Fibroblast of skin of right quadriceps (primary cell): ENCODE measurements at places on chromosomes 3 and 15.

DNA sequence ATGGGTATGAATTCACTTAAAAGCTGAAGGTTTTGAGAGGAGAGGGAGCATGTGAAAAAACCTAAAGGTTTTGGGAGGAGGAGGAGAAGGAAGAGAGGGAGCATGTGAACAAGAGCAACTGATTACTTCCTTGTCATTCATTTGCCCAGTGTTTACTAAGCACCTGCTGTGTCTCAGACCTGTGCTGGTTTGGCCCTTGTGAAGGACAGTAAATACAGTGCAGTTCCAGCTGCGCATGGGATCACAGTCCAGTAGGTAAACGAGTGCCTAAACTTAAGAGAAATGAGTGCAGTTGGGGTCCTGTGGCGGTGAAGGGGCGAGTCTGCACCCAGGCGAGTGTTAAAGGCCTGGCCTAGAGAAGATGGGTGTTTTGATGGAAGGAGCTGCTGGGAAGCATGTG is 38.6 kb downstream of the IGF1R start:
- DNase-seq, result no peak

- peak; percentile 6 for DNase-seq
Observed at GRCh38 chr15:94584833-94585244, 353.5 kb downstream of the MCTP2 start.

- DNase-seq, result no peak
Observed at GRCh38 chr15:72175186-72176044, 22.2 kb downstream of the GRAMD2A start.

DNA sequence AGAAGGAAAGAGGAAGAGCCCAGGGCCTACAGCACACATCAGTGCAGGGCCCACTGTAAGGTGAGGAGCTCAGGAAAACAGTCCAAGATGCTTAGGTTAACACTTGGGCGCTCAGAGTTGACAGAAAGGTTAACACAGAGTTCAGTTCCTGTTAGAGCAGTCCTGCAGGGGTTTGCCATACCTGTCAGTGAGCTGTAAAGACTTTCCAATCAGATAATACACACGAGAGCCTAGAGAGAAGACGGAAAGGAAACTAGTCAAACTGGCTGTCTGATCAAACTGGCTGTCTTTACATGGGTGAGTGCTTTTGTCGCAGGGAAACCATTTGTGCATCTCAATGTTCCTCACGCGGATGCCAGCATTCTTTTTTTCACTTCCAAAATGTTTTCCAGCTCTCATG is 61.4 kb upstream of the ARHGEF26 start:
- no peak for DNase-seq

- DNase-seq, result no peak
Observed at GRCh38 chr3:169008776-169009358, 654.6 kb downstream of the MECOM start.

- no peak for DNase-seq
Observed at GRCh38 chr3:139173372-139174108, 128.8 kb upstream of the PRR23C start.

- peak; percentile 59 for DNase-seq
Observed at GRCh38 chr3:20546636-20547035, 360.6 kb upstream of the SGO1 start.

GRCh38 chr3:11282250-11283138 is 10.3 kb downstream of the ATG7 start:
- DNase-seq, result peak; percentile 46

DNA sequence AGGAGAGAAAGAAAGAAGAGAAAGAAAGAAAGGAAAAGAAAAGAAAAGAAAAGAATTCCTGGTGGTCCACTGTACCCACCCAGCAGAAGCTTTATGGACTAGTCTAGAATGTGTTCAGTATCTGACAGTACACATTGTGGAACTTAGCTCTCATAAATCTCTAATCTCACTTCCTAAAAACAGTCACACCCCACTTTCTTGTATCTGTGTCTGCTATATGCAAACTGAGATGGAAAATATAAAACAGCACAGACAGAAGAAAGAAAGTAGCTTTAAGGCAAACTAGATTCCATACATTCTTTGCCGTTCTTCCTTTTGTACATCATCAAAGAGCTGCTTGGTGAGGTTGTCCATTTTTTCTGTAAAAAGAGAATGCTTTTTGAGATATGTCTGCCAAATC is 41.1 kb upstream of the GNB5 start:
- DNase-seq, result no peak

DNA sequence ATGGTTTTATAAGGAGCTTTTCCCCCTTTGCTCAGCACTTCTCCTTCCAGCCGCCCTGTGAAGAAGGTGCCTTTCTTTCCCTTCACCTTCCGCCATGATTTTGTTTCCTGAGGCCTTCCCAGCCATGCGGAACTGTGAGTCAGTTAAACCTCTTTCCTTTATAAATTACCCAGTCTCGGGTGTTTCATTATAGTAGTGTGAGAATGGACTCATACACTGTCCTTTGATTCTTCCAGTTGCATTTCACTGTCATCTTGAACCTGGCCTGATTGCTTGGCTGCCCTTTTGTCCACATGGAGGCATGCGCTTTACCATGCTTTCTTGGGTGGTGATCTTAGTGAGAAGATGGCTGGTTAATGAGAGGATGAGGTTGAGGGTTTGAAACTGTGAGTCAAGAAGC is 23.2 kb downstream of the USP13 start:
- no peak for DNase-seq

GRCh38 chr3:171831936-171832335 is 11.2 kb upstream of the TMEM212 start:
- peak; percentile 72 for DNase-seq

DNA sequence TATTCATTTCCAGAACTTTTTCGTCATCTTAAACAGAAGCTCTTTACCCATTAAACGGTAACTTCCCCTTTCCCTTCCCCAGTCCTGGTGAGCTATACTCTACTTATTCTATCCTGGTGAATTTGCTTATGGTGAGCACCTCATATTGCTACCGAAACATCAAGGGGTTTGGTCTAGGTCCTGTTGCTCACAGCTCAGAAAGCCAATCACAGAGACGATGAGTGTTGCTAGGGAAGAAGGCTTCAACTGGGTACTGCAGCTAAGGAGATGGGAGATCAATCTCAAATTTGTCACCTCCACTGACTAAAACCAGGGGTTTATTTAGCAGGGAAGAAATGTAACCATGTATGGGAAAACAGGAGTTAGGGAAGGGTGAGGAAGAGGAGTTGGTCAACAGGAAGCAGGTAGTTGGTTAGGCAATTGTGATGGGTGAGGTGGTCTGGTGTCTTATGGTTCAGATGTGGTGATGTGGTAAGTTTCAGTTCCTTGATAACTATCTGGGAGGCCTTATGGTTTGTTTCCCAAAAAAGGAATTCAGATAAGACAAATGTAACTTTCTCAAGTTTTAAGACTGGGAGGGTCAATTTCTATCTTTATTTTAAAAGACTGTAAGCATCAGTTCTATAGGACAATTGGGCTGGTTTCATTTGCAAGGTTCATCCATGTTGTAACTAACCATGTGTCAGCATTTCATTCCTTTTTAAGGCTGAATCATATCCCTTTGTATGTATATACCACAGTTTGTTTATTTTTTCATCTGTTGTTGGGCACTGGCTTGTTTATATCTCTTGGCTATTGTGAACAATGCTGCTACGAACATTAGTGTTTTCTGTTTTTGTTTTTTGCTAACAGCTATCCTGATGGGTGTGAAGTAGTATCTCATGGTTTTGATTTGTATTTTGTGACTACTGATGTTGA is 24.3 kb downstream of the ARHGAP11B start:
- DNase-seq, result no peak

DNA sequence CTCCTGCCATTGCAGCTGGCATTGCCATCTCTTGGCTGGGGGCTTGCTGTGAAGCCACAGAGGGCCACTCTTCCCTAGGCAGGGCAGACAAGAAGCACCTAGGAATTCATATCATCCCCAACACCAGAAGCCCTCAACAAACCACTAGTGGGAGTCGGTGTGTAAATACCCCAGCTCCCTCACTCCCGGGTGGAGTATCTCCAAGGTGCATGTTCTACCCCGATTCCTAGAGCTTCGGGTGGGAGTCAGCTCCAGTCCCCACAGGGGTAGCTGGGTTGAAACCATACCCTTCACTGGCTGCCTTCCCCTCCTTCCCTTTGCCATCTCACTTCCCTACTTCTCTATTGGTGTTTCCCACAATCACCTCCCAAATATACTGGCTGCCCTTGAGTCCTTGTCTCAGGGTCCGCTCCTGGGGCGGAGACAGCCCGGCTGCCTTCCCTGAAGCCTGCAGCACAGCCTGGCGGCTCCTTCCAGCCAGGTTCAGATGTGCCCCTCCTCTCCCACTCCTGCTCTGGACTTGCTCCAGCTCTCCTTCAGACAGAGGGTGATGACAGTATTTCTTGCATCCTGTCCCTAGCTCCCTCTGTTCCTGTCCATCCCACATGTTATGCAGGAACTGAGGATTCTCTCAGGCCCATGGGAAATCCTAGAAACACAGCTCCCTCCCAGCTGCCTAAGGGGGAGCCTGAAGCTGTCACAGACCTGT is 33.3 kb downstream of the FAM3D start:
- peak; percentile 14 for DNase-seq

GRCh38 chr15:100721758-100722550 is 119.6 kb downstream of the ASB7 start:
- DNase-seq, result peak; percentile 98

GRCh38 chr15:66287461-66288057 is 5.8 kb upstream of the DIS3L start:
- peak; percentile 38 for DNase-seq

GRCh38 chr3:85037203-85037602 is 78.4 kb downstream of the CADM2 start:
- no peak for DNase-seq

DNA sequence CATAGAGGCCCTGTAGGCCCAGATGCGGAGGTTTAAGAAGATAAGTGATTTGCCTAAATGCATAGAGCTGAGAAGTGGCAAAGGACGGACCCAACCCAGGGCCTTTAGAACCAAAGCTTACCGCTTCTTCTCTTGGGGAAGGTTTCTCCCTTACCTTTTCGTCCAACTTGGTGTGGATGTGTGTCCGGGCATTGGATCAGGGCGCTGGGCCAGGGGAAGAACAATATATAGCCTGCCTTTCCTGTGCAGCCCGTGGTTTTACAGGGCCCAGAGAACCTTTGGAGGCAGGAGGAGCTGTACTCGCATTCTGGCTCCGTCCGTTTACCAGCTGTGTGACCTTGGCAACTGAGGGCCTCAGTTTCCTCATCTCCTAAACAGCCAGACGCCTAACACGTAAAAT is 686 bp upstream of the P3H2 start:
- DNase-seq, result no peak

DNA sequence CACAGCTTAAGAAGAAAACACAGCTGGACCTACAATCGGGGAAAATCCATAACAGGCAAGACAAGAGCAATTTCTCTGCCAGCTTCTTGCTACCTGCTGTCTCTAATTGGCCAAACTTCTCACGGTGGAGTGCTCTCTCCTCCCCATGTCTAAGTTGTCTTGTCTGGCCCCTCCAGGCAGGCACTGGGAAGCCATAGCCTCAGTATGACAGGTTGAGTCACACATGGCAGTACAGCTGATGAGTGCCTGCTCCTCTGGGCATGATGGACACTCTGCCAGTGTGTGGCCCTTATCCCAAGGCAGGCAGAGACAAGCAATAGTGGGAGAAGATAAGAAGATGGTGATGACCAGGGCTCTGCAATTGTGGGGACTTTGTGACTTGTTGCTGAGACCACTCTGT is 551.8 kb downstream of the DIPK2A start:
- DNase-seq, result no peak

GRCh38 chr3:53531749-53532148 is 37.3 kb downstream of the CACNA1D start:
- no peak for DNase-seq

- no peak for DNase-seq
Observed at GRCh38 chr3:138443091-138443490, 8.7 kb downstream of the ESYT3 start.

- DNase-seq, result no peak
Observed at GRCh38 chr15:78695854-78696253, 54.8 kb upstream of the CHRNB4 start.

GRCh38 chr15:88949734-88950400 is 36.7 kb upstream of the MFGE8 start:
- no peak for DNase-seq

DNA sequence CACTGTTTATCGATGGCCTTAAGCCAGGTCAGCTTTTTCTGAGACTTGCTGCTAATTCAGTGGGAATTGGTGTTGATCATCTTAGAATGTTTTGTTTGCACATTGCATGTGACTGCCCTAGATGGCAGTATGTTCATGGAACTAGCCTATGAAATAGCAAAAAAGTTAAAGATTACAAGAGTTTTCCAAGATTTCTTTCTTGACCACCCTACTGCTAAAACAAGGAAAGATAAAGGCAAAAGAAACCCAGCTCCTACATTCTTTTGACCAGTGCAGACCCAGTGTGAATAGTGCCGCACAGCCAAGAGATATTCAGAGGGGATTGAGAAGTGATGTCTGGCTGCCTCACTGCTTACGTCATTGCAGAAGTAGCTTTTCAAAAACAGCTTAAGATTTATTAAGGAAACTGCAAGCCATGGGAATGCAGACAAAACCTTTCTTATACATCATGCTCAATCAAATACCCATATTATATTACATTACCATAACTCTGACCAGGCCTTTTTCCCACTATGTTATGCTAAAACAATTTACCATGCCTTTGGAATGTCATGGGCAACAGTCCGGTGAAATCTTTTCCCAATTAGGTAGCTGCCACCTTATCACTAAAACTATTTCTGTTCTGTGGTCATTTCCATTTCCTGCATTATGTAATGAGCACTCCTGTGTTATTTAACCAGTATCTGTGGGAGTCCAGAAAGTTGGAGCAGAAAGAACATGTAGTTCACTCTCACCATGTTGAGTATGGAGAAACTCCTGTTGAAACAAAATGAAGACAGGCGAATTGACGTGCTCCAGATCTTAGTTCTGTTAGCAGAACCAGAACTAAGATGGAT is 6.0 kb downstream of the PHLDB2 start:
- DNase-seq, result peak; percentile 94

DNA sequence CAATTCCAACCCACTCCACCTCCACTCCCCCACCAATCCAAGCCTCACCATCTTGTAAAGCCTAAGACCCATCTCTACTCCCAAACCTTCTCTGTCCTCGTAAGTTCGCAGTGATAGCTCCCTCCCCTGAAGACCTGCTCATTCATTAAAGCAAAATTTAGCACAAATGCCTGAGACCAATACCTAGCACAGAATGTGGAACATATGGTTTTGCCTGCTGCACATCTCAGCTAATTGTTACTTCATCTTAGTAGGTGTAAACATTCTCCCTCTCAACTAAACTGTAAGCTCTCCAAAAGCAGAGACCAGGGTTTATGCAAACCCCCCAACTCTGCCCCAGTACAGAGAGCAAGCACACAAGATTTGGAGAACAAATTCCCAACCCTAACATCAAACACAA is 20.5 kb downstream of the DCLK3 start:
- no peak for DNase-seq

DNA sequence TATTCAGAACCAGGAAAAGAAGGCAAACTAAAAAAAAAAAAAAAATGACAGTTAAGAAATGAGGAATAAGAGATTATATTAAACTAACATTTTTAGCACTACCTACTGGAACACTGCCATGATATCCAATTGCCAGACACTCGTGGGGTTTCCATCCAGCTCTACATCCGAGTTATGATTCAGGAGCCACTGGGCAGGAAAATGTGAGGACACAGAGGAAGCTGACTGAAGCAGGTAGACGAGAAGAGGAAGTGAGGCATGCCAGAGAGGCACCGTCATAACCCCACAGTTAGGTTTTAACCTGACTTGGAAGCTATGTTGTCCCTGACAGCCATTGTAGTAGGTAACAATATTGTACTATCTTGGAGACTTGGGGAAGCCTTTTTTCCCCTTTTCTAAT is 495.0 kb downstream of the NLGN1 start:
- DNase-seq, result peak; percentile 10

- peak; percentile 6 for DNase-seq
Observed at GRCh38 chr3:119700269-119700919, 2.4 kb upstream of the CFAP91 start.

- peak; percentile 58 for DNase-seq
Observed at GRCh38 chr15:35886765-35887164, 340.8 kb upstream of the DPH6 start.
